ENCODE measurements at places on chromosomes 3 and 15.

- DNase-seq = no peak
Observed at GRCh38 chr3:17494117-17494809, 248.2 kb downstream of the TBC1D5 start.

- no peak for DNase-seq
Observed at GRCh38 chr3:111926266-111926676, 52.6 kb upstream of the ABHD10 start.

DNA sequence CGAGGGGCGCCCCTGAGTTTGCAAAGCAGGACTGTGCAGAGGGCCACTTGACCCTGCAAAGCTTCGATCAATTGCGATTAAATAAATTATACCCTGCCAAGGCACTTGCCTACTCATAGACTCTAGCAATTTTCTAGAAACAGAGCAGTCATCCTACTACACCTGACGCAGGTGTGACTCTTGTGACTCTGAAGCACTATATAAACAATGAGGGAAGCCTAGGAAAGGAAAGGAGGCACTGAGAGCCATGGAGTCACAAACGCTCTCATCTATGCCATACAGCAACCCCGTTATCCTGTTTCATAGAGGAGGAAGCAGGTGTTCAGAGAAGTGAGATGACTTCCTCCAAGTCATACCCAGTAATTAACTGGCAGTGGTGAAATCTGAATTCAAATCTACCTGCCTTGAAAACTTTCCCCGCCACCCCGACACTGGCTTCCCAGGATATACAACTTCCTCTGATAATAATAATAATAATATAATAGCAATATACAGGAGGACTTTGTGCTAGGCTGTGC, 14.4 kb downstream of the ARHGEF3 start:
- DNase-seq = no peak

GRCh38 chr3:182485301-182485700, 308.0 kb upstream of the ATP11B start:
- no peak for DNase-seq

DNA sequence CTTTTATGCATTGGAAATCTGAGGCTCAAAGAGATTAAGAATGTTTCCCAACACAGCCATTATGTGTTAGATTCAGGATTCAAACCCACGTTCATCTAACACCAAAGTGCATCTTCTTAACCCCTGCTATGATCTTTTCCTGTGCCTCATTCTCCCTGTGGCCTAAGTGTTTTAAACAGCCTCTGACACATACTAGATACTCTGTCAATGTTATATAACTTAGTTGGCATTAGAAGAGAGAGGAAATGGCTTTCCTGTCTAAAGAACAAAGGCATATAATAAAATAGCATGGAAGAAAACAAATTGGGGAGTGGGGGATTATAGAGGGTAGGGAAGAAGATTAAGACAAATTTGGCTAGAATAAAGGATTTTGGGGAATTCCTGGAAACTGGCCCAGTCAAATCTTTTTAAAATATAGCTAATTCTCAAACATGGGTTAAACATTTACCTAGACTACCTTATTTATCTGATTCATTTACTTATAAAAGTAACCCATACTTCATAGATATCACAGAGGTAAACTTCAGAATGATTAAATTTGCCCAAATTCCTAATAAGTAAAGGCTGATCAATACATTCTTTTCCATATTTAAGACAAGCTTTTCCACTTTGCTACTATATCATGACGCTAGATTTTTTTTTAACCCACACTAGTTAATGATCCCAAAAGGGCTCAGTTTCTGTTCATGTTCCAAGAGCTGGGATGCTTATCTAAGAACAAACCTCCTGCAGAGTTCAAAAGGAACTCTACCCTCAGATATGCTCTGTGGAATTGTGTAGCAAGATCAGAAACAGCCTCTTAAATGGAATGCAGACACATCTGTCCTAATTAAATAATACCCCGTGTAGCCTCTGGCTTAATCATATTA, 122.9 kb upstream of the PTPRG start:
- no peak for DNase-seq

- no peak for DNase-seq
Observed at GRCh38 chr3:119639494-119640350, 20.7 kb downstream of the POPDC2 start.

DNA sequence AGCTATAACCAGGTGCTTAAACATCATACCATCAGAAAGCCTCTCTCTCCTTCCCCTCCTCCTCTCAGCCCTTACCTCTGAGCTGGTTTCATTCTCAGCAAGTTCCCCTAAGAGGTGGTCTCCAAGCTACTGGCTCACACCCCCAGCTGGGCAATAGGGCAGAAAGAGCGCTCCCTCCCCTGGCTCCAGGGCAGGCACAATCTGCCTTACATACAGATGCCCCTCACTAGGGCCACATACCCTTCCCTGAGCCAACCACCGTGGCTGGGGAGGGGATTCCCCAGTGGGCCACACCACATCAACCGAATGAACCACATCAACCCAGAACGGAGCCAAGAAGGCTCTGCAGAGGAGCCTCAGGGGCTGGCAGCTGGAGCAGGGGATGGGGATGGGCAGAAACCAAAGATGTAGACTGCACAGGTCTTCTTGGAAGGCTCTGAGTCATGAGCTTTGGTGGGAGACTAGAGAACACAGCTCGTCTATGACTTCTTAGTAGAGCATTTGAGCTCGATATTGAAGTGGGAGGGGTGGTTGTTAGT, 4.6 kb upstream of the FBLN2 start:
- DNase-seq = no peak

GRCh38 chr3:167684388-167684993, 30.7 kb upstream of the WDR49 start:
- no peak for DNase-seq

GRCh38 chr3:54138937-54139547, 16.7 kb downstream of the CACNA2D3 start:
- DNase-seq = no peak

GRCh38 chr3:183460081-183461055, 31.9 kb upstream of the MCF2L2 start:
- no peak for DNase-seq

DNA sequence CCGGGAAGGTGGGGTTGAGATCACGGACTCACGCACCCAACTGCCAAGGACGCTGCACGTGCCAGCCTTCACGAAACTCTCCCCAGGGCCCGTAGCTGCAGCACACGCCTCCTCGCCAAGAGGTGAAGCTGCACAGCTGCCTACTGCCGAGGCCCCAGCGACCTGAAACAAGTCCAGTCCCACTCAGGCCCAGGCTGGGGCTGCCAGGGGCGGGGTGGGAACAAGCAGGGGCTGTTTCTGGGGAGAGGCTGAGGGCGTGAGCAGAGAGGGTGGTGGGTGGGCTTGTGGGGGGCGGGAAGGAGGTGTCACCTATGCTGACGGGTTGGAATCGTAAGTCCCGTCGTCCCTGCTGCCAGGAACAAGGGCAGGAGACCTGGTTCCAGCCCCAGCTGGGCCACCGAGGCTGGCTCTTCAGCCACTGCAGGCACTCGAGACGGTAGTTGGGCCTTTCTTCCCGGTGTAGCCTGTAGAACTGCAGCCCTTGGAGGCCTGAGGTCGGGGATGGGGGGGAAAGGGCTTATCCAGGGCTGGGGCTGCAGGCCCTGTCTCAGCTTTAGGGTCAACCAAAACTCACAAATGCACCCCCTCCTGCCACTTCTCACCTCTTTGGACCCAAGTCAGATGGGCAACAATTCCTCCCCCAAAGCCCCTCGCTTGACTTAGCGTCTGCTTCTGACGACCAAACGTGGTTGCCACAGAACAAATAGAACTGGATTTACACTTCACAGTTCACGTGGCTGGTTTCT, 44.4 kb downstream of the MUC20 start:
- no peak for DNase-seq

DNA sequence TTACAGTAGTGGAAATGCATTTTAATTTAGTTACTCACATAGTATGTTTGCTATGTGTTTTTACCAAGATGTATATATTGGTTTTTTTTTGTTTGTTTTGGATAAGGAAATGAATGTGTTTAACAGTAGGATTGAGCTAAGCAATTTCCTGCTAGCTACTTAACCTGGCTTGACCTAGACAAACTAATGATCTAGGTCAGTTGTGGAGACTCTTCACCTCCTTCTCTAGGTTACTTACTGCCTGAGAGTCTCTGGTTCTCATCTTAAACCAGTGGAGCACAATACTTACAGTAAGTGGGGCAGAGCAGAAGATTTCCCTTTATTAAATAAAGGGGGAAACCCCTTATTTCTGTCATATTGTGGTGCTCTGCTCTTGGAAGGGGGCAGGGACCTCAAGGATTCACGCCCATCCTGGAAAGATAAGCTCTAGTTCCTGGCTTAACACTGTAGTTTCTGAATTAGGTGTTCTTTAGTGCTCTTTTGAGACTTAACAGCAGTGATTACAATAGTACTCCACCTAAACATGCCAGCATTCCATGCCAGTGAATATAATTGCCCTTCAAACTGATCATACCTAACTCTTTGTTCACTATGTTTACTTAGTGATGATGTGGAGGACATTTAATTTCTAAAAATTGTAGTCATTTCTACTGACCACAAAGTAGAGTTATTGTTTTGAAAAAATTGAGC, 79.9 kb downstream of the UBP1 start:
- DNase-seq = no peak

DNA sequence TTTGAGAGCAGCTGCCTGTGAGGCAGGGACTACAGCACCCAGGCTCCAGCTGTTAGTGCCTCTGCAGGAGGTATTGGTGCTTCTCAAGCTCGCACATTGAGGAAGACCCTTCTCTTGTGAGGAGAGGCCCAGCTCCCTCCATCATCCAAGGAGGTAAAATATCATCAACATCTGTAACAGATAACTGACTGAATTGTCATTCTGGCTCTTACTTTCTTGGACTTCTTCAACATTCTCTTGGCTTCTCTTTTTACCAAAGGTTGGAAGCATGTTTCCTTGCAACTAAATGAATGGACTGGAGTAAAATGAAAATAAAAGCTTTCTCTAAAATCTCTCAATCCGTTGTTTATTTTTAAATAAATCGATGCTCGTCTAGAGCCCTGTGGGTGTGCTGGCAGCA, 53.1 kb upstream of the PXYLP1 start:
- no peak for DNase-seq

DNA sequence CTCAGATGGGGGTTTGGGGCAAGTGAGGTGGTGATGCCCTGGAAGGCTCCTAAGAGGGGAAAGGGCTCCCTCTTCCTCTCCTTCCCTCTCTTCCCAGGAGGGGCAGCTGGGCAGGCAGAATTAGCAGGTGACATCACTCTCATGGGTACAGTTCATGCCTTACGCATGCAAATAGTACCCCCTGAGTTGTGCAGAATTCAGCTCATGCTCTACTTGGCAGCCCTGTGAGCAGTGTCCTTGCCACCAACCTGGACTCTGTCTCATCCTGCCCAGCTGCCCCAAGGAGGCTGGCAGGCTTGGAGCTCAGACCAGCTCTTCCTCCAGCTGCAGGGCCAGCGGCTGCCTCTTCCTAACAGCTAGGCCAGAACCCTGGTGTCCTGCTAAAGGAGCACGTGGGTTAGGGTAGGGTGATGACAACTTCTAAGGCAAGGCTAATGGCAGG, 3.3 kb downstream of the CHAC1 start:
- DNase-seq = no peak

- DNase-seq = peak; percentile 36
Observed at GRCh38 chr3:27681249-27681748, 40.8 kb downstream of the EOMES start.

GRCh38 chr15:31391687-31392671, 65.3 kb downstream of the KLF13 start:
- DNase-seq = peak; percentile 83

- DNase-seq = no peak
Observed at GRCh38 chr15:34359416-34359815, 7.6 kb downstream of the LPCAT4 start.

GRCh38 chr15:60389261-60390077, 8.3 kb downstream of the ANXA2 start:
- DNase-seq = no peak

DNA sequence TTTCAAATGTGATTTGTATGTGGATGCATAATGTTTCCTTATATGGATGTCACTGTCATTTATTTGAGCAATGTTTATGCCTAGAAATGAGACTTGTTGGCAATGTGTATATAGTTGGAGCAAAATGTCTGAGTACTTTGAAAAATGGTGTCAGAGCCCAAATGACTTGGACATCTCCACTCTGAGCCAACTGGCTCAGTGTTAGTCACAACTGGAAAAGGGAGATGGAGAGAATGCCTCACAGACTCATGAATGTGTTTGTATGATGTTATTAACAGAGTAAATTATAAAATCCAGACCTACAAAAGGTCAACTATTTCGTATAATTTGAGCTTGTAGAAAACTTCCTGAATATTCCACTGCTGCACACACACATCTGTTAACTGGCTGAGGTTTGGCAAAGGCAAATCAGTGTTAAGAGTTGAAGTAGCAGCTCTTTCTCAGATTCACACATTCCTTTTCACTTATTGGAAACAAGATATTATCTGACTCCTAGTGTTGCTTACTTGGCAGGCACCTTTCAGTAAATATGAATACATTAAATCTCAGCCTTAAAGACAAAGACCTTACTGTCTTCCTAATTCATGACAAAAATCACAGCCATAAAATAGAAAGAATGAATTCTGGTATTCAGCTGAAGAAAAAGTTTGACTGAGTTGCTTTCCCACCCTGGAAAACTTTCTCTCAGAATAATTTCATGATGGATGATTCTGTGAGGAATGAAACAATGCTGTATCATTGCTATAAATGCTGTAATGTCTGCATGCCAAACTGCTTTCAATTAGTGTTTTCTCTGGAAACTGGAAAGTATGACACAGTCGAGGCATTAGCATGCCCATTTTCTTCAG, 27.0 kb downstream of the ADIPOQ start:
- no peak for DNase-seq

DNA sequence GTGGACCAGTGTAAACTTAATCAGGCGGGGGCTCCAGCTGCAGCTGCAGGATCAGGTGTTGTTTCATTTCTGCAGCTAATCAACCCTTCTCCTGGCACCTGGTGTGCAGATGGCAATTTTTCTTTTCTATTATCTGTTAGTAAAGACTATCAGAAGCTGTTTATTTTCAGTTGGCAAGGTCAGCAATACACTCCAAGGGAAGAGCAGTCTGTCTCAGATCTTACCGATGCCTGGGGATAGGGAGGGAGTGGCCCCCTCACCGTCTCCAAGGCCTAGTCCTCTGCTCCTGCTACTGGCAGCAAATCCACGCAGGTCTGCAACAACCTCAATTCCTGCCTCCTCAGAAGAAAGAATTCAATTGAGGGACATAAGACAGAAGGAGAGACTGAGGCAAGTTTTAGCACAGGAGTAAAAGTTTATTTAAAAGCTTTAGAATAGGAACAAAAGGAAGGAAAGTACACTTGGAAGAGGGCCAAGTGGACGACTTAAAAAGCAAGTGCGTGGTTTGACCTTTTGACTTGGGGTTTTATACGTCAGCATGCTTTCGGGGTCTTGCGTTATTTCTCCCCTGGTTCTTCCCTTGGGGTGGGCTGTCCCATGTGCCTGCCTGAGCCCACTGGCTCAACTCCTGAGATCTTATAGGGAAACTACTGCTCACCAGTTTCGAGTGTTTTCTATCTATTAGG, 9.2 kb downstream of the CCRL2 start:
- no peak for DNase-seq

GRCh38 chr15:101131489-101132389, 120.1 kb downstream of the CHSY1 start:
- DNase-seq = no peak

DNA sequence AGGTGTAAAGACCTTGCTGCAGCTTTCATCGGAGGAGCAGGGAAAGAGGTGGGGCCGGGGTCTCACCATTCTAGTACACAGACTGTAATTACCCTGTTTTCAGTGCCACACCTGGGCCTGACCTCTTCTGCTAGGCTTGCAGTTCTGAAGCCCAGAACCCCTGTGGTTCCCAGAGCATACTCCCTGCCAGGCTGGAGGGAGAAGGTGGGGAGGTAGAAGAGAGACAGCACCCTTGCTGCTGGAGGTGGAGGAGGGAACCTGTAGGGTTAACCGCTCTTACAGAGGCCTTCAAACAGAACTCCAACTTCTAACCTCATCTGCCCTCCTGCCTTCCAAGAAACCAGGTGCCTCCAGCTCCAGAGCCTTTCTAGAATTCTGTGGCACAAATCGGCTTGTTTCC, 27.0 kb downstream of the PCOLCE2 start:
- no peak for DNase-seq
